ENCODE measurements at places on chromosomes 3 and 15. TPM values are rescaled to one million over a fixed set of nuclear protein-coding genes. Genes with fewer than 3 reads are reported as not detected.
A peak's percentile ranks its signal among the peaks of the same experiment; 100 is the strongest.

DNA sequence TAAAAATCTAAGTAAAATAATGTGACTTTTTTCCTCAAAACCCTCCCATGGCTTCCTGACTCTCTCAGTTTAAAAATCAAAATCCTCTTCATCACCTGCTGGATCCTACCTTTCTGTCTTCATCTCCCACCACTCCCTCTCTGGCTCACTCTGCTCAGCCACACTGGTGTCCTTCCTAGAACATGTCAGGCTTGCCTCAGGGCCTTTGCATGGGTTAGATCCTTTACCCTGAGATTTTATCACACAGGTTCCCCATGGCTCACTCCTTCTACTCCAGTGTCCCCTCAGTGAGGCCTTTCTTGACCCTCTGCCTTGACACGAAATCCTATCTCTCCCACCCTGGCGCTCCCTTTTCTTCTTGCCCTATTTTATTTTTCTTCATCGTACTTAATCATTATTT lies 141.8 kb downstream of the RPL22L1 start:
- no peaks in the 10 kb centered on the region for H3K4me1 ChIP-seq
- H3K27me3 ChIP-seq, result peaks cover 8% of the 10 kb centered on the region
- no peak overlapping the region for H3K4me3 ChIP-seq
- H3K36me3 ChIP-seq, result no peaks in the 10 kb centered on the region
- DNase-seq, result no peak
- H3K27ac ChIP-seq, result no peak overlapping the region

DNA sequence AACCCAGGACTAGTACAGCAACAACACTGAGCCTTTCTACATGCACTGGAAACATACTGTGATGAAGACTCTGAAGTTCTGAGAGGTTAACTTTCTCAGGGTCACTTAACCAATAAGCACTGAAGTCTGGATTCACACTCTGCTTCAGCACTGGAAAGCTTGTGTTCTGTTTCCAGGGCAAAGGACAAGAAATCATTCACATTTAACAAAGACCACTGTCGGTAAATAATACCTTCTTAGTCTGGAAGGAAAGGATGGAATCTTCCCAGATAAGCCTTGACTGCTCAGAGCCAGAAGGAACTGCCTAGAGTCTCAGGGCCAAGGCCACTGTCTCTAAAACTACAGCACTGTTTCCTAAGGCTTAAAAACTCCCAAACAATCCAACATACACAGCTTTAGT lies 4.3 kb upstream of the GLYCTK start:
- H3K4me1 ChIP-seq, result peaks cover 53% of the 10 kb centered on the region
- H3K27ac ChIP-seq, result peak overlapping the region; percentile 82
- no peak overlapping the region for H3K4me3 ChIP-seq
- H3K36me3 ChIP-seq, result peaks cover 17% of the 10 kb centered on the region
- no peaks in the 10 kb centered on the region for H3K27me3 ChIP-seq
- no peak for DNase-seq

The SAXO2 gene
- 0.81 TPM for total RNA-seq

DNA sequence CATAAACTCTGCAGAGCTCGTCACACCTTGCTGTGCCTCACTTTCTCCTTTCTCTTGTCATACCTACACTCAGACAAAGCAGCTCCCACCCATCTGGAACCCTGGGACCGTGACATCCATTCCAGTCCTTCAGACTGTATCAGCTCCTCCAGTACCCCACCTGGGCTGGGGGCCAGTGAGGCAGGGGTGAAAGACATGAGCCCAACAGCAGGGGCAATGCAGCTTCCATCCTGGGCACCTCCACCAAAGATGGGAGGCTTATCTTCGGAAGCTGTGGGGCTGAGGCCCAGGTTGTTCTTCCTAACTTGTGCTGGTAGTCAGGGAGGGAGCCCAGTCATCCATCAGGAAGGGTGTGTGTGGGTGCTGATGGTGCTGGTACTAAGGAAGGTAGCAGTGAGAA lies 109.2 kb downstream of the EEFSEC start:
- no peak overlapping the region for H3K27ac ChIP-seq
- peaks cover 36% of the 10 kb centered on the region for H3K36me3 ChIP-seq
- no peak overlapping the region for H3K4me3 ChIP-seq
- no peak for DNase-seq

- peaks cover 3% of the 10 kb centered on the region for H3K4me1 ChIP-seq
- no peak overlapping the region for H3K4me3 ChIP-seq
- no peak for DNase-seq
- peaks cover 6% of the 10 kb centered on the region for H3K27me3 ChIP-seq
- no peaks in the 10 kb centered on the region for H3K36me3 ChIP-seq
Observed at GRCh38 chr3:157033001-157033400, 126.9 kb downstream of the CCNL1 start.

The CCDC39 gene
- total RNA-seq, result not detected

DNA sequence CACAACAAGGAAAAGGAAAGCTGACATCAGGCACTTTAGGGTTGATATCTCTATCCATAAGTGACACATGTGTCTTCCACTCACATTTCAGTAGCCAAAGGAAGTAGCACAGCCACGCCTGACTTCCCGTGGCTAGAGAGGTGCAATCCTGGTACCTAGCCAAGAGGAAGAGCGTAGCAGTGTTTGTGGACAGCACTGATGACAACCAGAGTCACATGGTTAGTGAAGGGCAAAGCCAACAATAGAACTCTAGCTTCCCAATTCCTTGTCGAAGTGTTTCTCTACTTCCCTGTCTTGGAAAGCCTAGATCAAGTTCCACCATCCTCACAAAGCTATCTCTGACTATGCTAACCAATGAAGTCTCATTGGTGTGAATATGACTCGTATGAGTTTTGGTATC lies 189.2 kb downstream of the RSL24D1 start:
- H3K4me3 ChIP-seq, result no peak overlapping the region
- no peak overlapping the region for H3K27ac ChIP-seq
- no peaks in the 10 kb centered on the region for H3K36me3 ChIP-seq
- no peaks in the 10 kb centered on the region for H3K4me1 ChIP-seq
- no peaks in the 10 kb centered on the region for H3K27me3 ChIP-seq

GRCh38 chr3:22704166-22704565 lies 499.0 kb upstream of the UBE2E2 start:
- DNase-seq, result no peak
- no peaks in the 10 kb centered on the region for H3K4me1 ChIP-seq
- no peak overlapping the region for H3K4me3 ChIP-seq
- no peaks in the 10 kb centered on the region for H3K27me3 ChIP-seq
- H3K36me3 ChIP-seq, result no peaks in the 10 kb centered on the region
- H3K27ac ChIP-seq, result no peak overlapping the region

GRCh38 chr3:99084156-99084555 lies 182.7 kb upstream of the DCBLD2 start:
- no peak overlapping the region for H3K4me3 ChIP-seq
- H3K36me3 ChIP-seq, result no peaks in the 10 kb centered on the region
- H3K27me3 ChIP-seq, result no peaks in the 10 kb centered on the region
- no peaks in the 10 kb centered on the region for H3K4me1 ChIP-seq
- no peak overlapping the region for H3K27ac ChIP-seq
- DNase-seq, result no peak

- no peaks in the 10 kb centered on the region for H3K4me1 ChIP-seq
- no peak overlapping the region for H3K4me3 ChIP-seq
- no peaks in the 10 kb centered on the region for H3K27me3 ChIP-seq
- H3K27ac ChIP-seq, result no peak overlapping the region
- DNase-seq, result no peak
- no peaks in the 10 kb centered on the region for H3K36me3 ChIP-seq
Observed at GRCh38 chr15:93478947-93479346, 389.9 kb upstream of the RGMA start.
